ENCODE measurements at places on chromosomes 2 and 18. TPM values are rescaled to one million over a fixed set of nuclear protein-coding genes. Genes with fewer than 3 reads are reported as not detected.

DNA sequence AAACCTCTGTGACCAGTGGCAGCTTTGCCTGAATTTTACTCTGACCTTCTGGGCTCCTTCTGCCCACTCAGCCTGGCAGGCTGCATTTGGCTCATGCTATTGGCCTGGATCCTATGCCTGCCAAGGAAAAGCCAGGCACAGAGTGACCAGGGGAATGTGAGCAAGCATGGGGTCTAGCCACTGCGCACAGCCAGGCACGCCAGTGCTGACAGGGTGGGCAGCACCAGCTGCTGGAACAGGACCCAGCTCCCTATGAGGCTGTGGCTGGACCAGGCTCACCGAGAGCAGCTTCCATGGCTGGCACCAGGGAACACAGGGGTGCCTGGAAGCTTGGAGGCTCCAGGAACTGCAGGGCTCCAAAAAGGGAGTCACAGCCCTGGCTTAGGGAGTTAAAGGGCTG is 311.5 kb upstream of the SYT4 start:
- DNase-seq = no peak

Gene C2orf78
- polyA plus RNA-seq = not detected

DNA sequence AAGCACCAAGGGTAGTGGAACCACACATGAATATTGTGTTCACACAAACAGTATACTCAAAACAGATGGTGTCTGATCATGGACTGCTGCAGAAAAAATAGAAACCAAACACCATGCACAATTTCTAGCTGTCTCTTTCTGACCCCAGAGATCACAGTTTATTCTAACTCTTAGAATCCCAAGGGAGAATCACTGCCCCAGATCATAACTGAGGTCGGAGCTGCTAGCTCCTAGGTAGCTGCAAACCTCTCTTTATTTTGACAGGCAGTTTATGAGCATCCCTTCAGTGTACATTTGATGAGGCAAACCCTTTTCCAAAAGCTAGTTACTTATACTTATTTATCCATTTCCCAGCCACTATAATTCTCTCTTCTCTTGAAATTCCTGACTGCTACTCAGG is 439.1 kb upstream of the HNMT start:
- DNase-seq = no peak

- no peak for DNase-seq
These were observed 106.4 kb upstream of the HNRNPA3 start for GRCh38 chr2:177106212-177106611.

DNA sequence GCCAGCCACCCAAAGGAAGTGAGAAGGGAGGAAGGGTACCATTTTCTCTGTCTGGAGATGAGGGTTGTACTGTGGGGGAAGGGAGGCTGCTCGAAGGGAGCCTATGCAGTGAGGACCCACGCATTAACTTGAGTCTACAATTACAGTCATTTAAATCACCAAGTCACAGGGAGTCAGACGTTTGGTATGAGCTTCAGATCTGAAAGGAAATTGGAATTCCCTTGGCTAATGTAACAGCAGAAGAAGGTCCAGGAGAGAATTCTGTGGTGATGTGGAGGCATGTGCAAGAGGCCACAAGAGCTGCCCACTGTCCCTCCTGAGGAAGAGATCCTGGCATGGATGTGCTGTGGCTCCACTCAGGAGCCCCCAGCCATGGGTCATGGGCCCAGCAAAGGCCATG is 22.5 kb downstream of the DAPL1 start:
- DNase-seq = no peak

GRCh38 chr2:240498958-240499260 is 58.9 kb downstream of the ANKMY1 start:
- DNase-seq = no peak

DNA sequence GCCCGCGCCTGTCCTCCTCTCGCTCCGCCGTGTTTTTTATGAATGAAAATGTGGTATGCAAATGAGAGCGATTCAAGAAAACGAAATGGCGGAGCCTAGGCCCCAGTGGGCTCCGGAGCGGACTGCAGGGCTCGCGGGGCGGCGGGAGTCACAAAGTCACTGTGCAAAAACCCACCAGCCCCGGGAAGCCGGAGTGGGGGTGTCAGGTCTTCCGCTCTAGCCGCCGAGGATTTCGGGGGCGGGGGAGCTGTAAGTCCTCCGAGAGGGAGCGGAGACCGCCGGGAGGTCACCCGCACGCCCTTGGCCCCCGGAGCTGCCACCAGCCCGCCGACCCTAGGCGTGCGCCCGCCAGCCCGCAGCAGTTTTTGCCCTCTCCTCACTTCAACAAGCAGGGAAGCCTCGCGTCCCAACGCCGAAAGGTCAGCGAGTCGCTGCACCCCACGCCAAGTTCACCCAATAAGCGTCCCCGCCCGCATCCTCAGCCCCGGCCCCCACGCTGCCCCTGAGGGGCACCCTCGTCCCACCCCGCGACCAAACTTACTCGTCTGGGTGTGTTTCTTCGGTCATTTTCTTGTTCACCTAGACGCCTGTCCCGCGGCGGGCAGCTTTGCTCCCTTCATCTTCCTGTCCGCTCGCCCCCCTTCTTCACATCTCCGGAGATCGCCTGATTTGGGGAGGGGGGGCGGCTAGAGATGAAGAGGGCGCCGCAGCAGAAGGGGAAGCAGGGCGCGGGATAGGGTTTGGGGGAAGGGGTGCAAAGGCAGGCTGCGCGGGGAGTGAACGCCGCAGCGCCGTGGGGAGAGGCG is 775 bp downstream of the SPRED2 start:
- DNase-seq = peak; percentile 69

- no peak for DNase-seq
These were observed 26.1 kb downstream of the SLC4A10 start for GRCh38 chr2:161650116-161651015.

Gene PLEKHH2
- 7.3 TPM for polyA plus RNA-seq

DNA sequence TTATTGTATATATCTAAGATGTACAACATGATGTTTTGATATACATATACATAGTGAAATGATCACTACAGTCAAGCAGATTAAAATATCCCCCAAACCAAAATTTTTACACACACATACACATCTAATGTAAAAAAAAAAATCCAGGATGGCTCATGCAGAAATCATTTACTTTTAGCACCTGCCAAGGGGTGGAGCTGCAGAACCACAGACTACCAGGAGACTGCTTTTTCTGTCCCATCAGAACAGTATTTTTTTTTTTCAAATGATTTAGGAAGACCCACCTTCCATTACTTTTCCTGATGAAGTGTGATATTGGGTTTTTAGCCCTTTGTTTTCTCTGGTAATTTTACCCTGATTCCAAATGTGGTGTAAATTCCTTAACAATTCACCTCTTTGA is 61.9 kb downstream of the AQP4 start:
- DNase-seq = no peak

DNA sequence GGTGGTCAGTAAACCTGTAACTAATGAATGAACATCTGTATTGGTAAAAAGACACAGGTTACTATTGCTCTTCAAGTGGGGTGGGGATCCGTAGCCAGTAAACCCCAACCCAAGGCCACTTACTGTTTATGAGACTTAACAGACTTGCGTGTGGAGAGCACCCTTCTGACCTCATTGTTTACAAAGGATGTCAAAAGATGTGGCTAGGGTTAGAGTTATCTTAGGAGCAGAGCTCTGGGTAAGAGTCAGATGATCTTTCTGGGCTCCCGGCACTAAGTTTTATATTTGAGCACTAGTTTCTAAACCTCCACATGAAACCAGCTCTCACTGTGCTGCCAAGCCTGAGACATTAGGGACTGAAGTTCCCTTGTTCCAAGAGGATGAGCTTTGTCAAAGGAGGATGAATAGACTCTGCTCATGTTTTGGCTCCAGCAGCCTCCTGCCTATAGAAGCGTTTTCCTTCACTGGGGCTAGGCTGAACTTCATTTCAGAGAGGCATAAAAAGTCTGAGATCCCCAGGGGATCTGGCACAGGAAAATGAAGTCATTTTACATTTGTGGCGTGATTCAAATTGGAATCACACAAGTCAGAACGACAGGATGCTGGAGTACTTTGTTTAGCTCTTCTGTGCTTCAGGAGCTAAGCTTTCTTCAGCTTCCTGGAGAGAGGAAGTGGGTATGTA is 403.1 kb upstream of the TRIB2 start:
- DNase-seq = peak; percentile 45

DNA sequence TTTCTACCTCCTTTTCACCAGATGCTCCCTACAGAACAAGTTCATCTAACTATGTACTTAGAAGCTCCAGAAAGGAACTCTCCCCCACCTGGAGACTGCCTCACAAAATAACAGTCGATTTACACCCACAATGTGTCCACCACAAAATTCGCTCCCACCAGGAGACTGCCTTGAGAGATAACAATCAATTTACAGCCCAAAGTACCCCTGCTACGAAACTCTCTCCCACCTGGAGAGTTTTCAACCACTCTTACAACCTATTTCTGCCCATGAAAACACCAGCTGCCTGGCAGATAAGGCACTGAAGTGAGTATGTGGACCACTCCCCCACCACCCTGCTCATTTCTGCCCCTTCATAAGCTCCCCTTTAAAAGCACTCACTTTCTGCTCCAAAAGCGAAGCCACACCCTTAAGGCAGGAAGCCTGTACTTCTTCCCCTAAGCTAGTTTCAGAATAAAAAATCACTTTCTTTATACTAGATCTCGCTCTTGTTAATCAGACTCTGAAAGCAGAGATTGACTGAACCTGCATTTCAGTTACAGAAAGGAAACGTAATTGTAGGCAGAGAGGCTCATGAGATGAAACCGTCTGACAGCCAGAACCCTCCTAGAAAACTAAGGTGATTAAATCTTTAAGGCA is 94.4 kb upstream of the RBBP8 start:
- DNase-seq = no peak

Data from muscle of arm (tissue), 14 donors.